ENCODE measurements at places on chromosomes 11 and 22.
A peak's percentile ranks its signal among the peaks of the same experiment; 100 is the strongest.

- no peak for DNase-seq
Measured at GRCh38 chr11:1651411-1651980, 21.9 kb downstream of the KRTAP5-5 start.

DNA sequence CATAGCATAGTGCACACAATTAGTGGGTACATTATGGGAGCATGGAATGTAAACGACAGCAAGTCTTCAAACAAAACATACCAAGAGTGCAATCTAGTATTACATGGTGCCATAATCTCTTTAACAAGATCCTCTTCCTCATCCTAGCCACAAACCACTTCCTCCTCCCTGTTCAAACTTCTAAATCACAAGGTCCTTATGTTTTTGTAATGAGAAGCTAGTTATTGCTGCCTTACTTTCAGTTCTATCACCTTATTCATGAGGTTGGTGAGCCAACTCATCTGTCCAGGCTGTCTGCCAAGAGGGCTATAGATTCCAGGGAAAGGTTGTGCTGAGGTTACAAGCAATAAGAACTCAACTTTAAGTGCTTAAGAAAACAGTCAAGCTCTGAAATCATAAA, 195.4 kb upstream of the ARHGAP20 start:
- DNase-seq: peak; percentile 57

DNA sequence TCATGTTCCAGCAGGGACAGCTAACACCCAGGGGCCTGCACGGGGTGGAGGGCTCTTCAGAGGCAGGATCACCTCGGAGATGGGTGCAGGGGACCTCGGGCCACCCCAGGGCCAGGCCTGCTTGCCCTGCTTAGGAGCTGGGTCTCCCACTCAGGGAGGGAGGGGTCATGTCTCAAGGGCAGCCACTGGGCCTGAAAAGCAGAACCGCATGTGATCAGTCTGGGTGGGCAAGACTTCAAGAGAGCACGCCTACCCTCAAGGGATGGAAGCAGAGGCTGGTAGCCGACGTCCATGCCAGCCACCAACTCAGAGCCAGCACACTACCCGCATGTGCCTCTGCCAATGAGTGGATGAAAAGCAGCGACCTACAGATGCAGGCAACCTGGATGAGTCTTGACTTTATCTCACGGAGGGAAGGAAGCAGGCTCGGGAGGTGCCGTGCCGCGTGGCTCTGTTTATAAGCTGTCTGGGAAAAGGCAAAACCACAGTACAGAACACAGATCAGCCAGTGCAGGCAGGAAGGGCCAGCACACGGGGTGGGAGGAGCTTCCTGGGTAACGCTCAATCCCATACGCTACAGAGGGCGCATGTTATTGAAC, 16.0 kb downstream of the TBX1 start:
- no peak for DNase-seq

GRCh38 chr11:72280037-72280436, 36.1 kb upstream of the PHOX2A start:
- DNase-seq: no peak

GRCh38 chr11:37422511-37422910, 824.5 kb upstream of the RAG2 start:
- DNase-seq: no peak

Measured in right forelimb (tissue), 1 donor.